ENCODE measurements at places on chromosomes 16 and 17.

DNA sequence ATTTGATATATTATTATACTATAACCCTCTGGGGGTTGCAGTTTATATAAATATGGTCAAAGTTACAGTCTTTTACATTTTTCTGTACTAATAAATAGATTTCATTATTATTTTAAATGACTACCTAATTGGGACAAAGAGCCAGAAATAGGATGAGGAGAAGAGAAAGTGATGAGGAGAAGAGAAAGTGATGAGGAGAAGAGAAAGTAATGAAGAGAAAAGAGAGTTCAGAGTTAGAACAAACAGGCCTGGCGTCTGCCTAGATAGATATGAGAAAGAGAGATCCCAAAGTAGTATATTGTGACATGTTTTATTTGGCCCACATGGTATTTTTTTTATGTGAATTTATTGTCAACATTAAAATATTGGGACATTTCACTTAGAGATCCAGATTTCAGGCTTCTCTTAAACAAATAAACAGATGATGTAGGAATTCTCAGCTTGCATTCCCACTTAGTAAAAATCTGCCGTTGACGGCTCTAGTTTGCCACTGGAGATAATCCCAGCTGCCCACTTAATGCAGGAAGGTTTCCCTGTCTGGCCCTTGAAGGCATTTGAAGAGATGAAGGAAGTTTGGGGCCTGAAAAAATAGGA lies 210.7 kb downstream of the STX8 start:
- DNase-seq: no peak

- peak; percentile 44 for DNase-seq
Measured at GRCh38 chr17:8964801-8965393, 610 bp downstream of the PIK3R5 start.

DNA sequence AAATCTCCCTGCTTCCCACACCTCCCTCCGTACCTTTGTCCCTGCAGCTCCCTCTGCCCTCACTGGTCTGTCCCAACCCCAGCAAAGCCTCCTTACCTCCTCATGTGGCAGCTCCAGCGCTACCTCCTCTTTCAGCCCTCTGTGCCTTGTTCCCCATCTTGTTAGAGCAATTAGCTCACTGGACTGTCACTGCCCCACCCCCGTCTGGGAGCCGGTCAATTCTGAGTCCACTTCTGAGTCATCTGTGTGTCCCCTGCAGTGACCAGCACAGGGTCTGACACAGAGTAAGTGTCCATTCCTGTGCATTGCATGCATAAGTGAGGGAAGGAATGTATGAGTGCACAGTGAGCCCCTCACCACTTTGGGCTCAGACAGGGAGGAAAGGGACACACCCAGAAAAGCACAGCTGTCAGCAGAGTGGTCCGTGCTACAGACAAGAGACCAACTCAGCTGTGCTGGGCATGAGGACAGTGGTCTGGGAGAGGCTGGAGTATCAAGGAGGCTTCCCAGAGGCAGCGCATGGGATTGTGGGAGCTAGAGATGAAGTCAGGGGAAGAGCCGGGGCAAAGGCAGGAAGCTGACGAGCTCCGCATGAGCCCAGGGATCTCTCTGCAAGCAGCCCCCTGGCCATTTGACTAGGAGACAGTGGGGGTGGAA lies 45.9 kb downstream of the PITPNM3 start:
- no peak for DNase-seq

- DNase-seq: no peak
Measured at GRCh38 chr16:75311383-75311938, 60.0 kb upstream of the BCAR1 start.

GRCh38 chr17:80650751-80651518 lies 106.3 kb downstream of the RPTOR start:
- DNase-seq: no peak

GRCh38 chr17:78707923-78708322 lies 74.2 kb downstream of the CYTH1 start:
- no peak for DNase-seq

DNA sequence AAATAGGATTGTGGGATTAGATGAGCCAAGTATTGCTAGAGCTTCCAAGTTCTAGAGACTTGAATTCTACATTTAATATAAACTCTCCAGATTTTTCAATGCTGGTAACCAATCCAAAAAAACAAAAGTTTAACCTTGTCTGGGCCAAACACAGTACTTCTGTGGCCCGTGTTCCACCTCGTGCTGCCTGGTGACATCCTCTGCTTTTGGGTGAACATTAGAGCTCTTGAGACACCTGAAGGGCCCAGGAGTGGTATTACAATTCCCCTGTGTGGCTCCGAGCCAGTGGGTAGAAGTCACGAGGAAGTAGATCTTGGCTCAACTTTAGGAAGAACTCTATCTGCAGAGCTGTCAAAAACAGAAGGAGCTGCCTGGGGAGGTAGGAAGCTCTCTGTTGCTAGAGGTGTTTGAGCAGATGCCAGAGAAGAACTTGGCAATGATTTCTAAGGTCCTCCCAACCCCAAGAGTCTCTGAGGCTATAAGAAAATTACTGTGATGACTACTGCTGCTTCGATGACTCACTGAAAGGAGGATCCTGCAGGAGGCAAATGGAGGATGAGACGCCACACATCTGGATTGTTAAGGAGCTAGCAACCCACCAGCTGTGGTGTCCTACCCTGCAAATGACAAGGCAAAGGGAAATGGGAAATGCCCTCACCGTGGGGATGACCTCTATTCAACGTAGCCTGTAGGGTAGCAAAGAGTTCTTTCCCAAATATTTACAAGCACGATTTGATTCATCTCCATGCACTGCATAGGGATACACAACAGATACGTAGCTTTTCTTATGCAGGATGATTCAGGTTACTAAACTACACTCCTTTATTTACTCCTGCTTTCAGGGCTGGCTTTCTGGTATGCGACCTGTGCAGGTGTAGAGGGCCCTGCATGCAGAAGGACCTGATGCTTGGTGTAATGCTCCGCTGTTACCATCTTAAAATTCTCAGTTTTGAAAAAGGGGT lies 45.8 kb upstream of the GAS7 start:
- DNase-seq: no peak

- DNase-seq: no peak
Measured at GRCh38 chr17:11029791-11030190, 191.9 kb upstream of the PIRT start.

DNA sequence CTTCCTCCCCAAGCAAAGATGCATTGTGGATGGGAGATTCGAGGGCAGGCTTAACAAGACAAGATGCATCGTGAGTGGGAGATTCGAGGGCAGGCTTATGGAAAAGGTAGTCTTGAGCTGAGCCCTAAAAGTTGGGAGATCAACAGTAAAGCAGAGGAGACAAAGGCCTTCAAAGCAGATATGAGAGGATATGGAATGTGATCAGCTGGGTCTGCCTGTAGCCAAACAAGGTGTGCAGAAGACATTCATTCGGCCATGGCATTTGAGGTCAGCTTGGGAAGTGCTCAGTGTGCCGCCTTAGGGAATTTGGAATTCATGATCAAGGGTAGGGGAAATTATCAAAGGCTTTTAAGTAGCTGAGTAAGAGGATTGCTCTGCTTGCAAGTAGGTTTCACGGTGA lies 39.5 kb downstream of the DNAH9 start:
- DNase-seq: no peak

- no peak for DNase-seq
Measured at GRCh38 chr16:53704445-53704813, 473 bp downstream of the FTO start.

DNA sequence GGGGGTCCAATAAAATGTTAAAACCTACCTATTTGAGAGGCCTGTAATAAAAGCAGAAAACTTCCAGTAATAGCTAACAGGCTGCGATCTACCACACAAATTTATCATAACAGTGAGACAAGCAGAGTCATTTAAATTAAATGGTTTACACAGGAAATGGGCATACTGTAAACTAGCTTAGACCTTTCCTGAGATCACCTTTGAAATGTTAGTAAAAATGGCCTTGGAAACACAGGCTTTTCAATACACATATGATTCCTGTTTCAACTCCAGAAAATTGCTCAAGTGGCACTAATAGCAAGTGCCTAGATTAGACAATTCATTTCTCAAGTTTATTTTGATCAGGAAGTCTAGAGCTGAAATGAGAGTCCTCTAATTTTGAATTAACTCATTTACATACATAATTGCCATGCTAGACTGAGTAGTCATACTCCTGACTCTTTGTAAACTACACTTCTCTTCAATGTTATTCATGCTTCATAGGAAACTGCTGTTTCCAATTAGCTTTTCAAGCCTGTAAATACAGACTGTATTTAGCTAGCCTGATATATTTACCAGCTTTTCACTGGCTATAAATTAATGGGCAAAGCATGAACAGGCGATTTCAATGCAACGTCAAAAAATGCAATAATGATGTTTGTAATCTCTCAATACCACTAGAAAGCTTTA lies 43.3 kb downstream of the PARN start:
- DNase-seq: no peak

GRCh38 chr16:4316864-4317531 lies 1.1 kb downstream of the GLIS2 start:
- no peak for DNase-seq

GRCh38 chr17:64025732-64026294 lies 5.4 kb upstream of the ICAM2 start:
- DNase-seq: peak; percentile 86

DNA sequence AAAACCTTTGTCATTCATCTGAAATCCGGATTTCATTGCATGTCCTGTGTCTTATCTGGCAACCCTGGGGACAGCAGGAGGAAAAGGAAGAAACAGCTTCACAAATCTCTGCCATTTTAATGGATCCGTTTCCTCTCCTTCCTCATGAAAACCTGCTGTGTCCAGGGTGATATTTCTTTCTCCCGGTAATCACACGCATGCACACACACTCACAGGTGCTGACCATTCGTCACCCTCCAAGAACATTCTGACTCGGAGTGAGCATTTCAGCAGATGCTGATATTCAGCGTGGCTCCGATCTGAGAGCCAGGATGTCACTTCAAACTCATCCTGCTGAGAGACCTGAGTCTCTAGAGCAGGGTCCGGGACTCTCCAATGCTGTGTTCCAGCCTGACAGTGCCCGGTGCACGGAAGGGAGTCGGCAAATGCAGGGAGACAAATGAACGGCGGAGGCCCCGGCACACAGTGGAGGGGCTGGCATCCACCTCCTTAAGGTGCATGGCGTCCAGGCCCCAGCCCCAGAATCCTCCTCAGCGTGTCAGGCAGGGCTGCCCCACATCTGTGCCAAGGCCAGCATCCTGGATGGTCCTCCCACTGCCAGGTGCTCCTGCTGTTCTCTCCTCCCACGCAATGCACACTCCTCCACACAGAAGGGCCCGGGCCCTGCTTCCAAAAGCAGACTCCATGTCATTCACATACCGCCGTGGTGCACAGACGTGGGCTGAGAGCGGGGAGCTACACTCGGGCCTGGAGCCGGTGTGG lies 70.7 kb downstream of the RBFOX3 start:
- no peak for DNase-seq

DNA sequence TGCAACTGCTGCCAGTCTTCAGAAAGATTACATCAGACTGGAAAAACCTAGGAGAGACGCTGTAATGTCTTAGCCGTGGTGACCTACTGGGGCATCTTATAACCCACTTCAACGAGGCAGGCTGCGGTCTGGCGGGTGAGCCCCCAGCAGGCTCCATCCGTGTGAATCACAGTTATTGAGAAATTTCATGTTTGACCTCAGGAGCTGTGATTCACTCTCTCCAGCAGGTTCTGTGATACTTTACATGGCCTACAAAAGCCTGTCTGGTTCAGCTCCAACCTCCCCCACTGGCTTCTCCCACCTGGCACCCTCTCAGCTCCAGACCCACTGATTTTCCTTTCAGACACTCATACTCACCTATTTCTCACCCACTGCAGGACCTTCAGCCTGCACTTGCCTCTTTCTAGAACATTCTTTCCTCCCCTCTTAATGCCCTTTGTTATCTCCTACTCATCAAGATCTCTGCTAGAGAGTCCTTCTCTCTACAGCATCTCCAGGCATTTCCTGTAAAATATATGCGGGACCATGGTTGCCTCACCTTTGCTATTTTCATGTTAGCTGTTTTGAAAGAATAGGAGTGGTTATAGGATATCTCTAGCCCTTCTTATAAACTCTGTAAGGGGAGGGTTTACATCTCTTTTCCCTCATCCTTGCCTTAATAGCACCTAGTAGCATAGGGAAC lies 227.9 kb downstream of the MAF start:
- peak; percentile 47 for DNase-seq

DNA sequence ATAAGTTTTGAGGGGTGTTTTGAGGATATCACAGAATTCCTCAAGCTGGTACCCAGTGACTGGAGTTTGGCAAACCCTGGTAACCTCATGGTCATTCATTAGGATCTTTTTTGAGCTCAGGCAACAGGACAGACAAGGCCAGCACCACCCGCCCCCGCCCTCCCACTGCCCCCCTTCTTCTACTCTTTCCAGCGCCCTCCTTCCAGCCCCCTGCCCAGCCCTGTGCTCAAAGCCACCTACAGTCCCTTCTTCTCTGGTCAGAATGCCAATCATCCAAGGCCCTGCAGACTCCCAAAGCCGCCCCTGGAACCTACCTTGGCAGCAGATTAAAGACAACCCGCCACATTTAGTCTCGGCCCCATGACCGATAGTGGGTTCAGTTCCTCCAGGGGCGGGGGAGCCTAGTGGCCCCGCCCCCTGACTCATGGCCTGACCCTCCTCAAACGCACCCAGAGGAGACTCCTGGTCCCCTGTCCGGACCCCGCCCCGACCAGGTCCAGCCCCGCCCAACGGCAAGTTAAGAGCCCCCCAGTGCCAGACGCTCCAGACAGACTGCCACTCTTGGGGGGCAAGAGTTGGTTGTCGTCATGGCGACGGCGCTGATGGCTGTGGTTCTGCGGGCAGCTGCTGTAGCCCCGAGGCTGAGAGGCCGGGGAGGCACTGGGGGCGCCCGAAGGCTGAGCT lies at the start of gene NAGS:
NAGS (plus strand) TSS at position 546 of the 684 bp plus-strand sequence; CDS start at position 588, 42 bp downstream.
- no peak for DNase-seq

DNA sequence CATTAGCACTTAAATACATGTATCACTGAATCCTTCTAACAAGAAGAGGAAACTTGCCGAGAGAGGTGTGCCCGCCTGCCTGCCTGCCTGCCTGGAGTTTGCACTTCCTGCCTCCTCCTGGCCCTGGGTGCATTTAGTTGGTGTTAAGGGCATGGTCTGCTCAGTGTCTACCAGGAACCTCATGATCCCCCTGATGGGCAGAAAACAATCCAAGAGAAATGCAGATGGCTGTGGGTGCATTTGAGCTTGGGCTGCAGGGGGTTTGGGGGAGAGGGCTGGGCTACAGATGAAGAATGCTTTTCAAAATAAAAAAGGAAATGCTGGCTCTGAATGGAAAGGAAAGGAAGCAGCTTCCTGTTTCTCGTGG lies 10.1 kb downstream of the KSR1 start:
- DNase-seq: no peak

DNA sequence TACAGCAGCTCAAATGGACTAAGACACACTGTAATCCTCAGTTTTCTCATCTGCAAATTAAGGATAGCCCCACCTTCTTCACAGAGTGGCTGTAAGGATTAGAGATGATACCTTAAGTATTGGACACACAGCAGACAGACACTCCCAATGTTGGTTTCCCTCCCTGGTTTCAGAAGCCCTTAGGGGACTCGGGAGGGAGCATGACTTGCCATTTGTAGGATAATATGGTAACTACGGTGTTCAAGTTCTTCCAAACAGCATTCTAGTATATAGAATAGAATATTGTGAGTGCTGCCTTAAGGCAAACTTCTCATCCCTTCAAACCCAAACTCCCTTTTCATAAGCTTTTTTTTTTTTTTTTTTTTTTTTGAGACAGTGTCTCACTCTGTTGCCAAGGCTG lies 101.9 kb downstream of the COPRS start:
- no peak for DNase-seq

GRCh38 chr17:44956998-44957981 lies 9.7 kb upstream of the KIF18B start:
- DNase-seq: no peak
